CD4-positive, alpha-beta T cell treated with Interleukin-12 subunit alpha and Interleukin-12 subunit beta, for 1 hour (primary cell): ENCODE measurements at places on chromosomes 7 and 10.

DNA sequence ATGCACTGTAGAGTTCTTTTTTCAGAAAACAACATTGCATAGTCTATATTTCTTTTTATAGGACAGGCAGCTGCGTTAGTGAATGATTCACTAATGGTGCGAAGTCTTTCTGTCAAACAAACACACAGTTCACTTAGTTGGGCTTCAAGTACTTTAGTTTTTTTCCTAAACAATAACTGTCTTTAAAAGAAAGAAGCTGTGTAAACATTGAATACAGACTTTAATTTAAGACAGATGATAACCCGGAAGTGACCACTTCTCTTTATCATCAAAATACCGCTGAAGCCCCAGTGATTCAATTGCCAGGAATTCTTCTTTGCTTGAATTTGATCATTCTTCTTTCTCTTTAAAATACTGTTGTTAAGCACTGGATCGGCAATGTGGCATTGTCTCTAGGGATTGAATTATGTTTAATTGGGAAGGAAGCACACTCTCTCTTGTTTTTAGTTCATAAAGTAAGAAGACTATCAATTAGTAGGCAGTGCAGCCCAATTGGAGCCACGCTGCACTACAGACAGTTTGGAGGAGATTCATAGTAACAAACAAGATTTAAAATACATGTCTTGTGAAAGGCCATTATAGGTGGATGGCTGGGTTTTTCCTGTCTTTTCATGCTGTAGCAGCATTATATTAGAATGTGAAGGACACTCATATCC is 30.4 kb downstream of the CNTNAP2 start:
- DNase-seq, result no peak

DNA sequence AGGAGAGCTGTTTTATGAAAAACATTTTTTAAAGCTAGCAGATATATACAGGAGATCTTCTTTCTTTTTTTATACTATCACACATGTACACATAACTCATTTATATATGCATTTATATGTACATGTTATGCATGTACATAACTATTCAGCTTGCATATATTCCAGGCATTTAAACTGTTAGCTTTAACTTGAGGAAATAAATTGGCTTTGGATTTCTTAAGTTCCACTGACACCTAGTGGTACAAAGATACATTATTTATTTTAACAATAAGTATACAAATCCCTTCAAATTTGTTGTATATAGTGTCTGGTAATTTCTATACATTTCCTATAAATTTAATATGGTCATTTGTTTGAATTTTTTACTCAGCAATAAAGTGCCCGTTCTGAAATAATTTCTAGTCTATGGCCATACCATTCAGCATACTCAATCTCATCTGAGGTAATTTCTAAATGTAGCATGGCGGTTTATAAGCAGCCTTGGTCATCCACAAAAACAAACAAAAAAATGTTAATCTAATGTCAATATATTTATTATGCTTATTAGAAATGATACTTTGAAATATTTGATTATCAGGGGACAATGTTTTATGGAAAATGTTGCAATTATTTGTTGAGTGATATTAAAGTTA is 11.6 kb downstream of the ZDHHC6 start:
- peak; percentile 30 for DNase-seq

- DNase-seq, result no peak
Measured at GRCh38 chr10:33352175-33352574, 17.7 kb upstream of the NRP1 start.

- no peak for DNase-seq
Measured at GRCh38 chr7:27215356-27215755, 15.5 kb upstream of the HOXA13 start.

DNA sequence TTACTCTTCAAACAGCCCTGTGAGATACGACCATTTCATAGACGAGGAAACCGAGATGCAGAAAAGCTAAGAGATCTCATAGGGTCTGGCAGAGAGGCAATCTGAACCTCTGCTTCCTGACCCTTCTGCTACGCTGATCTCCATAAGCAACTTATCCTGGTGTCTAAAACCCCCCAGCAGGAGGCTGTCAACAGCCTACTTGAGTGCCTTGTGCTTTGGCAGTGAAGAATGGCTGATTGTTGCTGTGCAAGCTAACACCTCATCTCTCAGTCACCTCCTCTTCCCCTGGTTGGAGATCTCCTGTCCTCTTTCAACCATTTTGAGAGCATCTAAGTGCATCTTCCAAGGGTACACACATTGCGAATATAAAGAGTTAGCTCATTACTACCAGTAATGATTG is 86.2 kb downstream of the AOAH start:
- DNase-seq, result no peak

- no peak for DNase-seq
Measured at GRCh38 chr10:612696-613095, 76.8 kb downstream of the DIP2C start.

DNA sequence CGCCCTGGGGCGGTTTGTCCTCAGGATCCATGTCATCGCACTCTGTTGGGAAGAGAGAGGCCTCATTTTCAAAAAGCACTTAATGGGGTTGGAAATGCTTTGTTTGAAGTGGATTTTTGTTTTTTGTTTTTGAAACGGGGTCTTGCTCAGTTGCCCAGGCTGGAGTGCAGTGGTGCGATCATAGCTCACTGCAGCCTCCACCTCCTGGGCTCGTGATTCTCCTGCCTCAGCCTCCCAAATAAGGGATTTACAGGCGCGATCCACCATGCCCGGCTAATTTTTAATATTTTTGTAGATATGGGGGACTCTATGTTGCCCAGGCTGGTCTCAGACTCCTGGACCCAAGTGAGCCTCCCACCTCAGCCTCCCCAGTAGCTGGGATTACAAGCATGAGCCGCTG is 735 bp downstream of the FKBP6 start:
- DNase-seq, result no peak

DNA sequence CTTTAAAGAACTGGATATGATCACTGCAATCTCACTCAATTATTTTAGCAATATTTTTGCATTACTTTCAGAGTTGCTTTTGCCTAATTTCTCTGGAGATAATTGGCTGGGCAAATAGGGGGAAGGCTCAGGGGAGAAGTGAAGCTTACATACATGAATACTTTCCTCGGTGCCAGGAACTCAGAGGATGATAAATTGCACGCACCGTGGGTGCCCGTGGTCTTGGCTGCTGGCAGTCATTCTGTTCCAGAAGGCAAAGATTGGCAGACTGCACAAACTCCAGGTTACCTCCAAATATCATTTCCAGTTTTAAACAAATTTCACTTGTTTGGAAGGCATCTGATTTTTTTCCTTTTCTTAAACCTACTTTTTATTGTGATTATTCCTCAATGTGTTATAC is 197.8 kb upstream of the TMEM72 start:
- DNase-seq, result no peak

DNA sequence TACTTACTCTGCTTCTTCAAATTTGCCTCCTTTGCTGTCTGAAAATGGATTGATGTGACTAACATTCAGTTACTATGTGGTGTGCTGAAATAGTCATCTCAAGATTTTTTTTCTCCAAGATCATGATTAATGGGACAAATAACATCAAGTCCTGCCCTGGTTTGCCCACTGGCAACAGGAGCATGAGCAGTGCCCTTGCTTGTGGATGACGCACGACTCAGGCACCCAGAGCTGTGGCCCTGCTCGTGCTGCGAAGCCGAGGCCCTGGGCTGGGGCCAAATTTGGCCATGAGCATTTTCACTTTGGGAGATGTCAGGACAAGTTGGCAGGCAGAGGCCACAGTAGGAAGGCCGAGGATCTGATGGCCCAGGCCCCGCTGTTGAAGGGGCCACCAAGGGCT is 239.8 kb upstream of the IGFBP3 start:
- DNase-seq, result no peak

DNA sequence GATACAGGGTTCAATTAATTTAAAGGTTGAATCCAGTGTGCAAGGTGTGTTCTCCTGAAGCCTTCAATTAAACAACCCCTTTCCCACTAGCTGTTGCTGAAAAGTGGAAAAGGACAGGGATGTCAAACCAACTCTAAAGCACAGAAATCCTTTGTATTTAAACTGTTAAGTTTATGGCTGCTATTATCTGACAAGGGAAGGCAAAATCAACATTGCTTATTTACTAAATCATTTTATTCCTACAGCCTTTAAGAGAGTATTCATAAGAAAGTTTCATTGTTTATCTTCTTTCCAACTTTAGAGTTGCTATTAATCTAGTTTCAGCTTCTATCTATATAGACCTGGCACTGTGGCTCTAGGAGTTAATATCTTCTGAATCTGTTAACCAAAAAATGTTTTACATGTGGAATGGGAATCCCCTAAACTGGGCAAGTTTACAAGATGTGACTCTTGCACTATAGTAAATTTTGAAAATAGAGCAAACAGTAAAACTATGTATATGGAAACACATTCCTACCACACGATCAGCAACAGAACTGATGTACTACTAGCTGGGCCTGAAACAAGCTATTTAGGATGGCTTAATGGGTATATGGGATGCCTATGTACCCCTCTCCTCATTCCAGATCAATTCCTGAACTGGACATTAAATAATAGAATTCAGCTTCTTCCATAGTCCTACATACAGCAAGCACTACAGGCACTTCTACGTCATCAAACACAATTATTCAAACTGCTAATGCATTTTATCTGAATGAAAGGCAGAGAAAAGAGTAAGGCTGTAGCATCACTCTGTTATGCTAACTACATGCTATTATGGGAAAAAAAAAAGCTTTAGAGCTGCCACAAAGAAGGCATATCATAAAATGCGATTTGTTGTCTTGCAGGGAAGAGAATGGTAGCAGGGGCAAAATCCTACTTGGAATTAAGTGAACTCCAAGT is 52.8 kb downstream of the CDK6 start:
- DNase-seq, result no peak

DNA sequence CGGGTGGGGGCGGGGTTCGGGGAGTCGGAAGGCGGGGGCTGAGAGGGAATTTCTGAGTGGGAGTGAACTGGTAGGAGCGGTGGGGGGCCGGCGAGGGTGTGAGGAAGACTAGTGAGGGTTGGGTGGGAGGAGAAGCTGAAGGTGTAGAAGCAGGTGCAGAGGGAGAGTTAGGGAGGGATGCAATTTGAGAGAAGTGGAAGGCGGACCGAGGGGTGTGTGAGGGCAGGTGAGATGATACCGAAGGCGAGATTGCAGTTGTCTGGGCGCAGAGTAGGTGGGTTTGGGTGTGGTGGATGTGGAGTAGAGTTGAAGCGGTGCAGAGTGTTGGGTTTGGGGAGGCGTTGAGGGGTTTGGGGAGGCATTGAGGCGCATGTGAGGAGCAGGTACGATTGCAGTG is 643 bp downstream of the KAT6B start:
- DNase-seq, result no peak

DNA sequence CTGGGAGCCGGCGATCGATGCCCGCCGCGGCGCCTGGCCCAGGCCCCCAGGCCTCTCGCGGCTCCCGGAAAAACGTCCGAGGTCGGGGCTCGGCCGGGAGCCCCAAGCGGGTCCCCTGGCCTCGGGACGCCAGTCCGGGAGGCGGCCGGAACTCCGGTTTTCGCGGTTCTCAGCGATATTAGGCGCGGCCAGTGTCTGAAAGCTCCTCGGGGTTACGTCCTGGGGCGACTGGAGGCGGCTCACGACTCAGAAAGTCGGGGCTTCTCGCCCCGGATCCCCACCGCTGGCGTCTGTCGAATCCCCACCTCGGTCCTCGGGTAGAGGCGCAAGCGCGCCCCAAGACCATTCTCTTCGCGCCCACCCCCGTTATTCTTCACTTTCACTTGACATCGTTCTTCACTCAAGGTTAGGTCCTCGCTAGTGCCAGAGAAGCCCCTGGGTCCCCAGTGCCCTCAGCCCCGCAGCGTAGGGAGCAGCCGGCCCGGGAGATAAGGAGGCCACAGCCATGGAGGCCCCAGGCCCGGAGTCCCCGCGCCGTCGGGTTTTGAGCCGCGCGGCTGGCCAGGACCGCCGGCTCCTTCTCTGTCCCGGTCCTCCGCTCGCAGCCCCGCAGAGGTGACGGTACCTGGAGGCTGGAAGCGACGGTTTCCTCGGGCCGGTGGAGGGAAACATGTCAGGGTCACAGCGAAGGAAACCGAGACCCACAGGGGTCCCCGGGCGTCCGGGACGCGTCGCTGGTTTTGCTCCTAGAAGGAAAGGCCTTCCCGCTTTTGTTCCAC is 35.2 kb upstream of the EBLN1 start:
- DNase-seq, result peak; percentile 44

- DNase-seq, result no peak
Measured at GRCh38 chr7:13032576-13032975, 345.1 kb downstream of the ARL4A start.

- DNase-seq, result peak; percentile 53
Measured at GRCh38 chr7:28078036-28078901, 102.3 kb downstream of the JAZF1 start.
